Femur (tissue), 1 donor: ENCODE measurements at places on chromosomes 4 and X.

DNA sequence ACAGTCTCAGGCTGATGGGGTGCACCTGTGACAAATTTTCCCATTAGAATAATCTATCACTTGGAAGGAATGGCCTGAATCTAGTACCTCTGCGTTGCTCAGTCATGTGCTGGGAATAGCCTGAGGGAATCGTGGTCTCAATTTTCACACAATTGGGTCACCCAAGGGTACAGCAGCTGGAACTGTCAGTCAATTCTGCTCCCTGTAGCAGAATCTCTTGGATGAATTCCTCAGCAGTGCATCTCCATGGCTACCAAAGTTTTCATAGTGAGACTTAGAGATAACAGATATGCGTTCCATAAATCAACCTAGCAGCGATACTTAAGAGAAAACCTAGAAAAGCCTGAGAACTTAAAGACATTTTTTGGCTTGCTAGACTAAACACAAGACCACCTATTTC lies 288.7 kb upstream of the CTSO start:
- DNase-seq = peak; percentile 24

DNA sequence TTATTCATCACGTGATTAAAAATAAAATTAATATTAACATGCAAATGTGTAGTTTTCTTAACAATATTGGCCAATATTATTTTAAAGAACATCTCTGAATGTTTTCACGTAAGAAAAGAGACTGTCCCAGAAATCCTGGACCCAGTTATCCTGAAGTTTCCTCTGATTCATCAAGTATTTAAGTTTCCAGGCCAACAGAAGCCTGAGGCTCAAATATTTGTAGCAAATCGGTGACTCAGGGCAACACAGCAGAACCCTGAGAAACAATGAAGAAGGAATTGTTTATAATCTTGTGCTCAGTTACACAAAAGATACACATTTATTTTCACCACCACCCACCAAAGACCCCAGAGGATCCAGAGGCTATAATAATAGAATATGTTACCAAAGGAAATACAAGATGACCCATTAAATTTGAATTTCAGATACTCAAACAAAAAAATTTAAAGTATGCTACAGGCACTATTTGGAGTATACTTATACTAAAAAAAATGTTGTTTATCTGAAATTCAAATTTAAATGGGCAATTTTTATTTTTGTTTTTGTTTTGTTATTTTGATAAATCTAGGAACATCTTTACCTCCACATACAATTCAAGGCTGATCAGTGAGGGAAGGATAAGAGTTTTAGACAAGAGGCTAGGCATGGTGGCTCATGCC lies 33.9 kb upstream of the SLC7A11 start:
- no peak for DNase-seq

- DNase-seq = no peak
Observed at GRCh38 chr4:110989125-110989524, 366.2 kb upstream of the PITX2 start.

DNA sequence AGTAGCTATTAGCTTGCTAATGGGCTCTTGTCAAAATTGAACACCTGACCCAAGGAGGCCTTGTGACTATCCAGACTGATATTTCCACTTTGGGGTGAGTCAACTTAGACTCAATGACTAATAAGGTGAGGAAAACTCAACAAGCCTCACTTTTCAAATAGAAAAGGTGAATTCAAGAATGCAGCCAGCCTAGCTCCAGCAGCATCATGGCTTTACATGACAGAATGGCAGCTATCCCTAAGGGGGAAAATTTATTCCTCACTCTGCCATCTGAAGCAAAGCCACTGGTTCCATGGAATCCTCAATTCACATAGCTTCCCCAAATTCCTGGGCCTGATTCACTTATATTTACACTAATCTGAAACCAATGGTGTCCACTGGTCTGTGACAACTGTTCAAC lies 29.1 kb upstream of the RAB9B start:
- DNase-seq = no peak

DNA sequence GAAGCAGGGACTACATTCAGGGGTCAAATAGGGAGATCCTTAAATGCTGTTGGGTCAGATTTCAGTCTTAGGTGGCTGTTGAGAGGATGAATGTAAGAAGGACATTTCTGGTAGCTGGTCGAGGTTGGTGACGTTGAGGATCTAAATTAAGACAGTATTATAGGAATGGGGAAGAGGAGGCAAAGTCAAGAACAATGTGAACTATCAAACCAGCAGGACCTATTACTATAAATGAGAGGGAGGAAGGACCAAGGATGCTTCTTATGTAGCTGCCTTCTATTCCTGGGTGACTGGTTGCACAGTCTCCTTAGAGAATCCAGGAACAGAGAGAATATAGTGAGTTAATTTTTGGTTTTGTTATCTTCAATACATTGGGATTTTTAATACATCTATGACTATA lies 118.5 kb upstream of the BMPR1B start:
- DNase-seq = no peak
